HT1080 (cell line): ENCODE measurements at places on chromosomes 2 and 18.
A peak's percentile ranks its signal among the peaks of the same experiment; 100 is the strongest.

GRCh38 chr2:240134466-240134865 is 1.6 kb downstream of the COPS9 start:
- no peak for DNase-seq

GRCh38 chr2:210528716-210529115 is 27.7 kb upstream of the CPS1 start:
- DNase-seq, result peak; percentile 33

DNA sequence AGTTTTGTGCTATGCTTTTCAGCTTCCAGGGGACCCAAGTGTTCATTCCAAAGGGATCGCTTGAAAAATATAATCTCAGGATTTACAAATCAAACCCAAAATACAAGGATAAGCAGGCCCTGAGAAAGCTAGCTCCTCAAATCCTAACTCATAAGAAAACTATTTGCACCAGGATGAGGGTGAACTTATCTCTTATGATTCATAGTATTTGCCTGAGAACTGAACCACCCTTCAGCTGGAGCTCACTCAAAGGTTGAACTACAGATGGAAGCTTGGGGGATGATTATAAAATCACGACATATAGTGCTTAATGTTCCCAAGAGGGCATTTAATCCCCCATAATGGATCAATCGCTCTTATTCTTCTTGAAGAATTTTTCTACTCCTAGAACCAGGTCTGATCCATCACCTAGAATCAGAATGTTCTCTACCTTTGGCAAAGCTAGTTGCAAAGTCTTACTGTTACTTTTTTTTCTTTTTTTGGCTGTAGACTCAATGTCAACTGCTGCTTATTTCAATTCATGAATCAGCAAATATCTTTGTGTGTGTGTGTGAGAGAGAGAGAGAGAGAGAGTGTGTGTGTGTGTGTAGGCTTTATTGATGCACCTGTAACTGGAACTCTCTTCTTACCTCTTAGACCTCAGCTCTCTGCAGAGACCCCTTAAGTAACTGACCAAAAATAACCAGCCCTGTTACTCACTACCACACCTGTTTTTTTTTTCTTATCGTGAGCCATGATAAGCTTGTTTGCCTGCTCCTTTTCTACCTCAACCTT is 44.8 kb downstream of the ARL4C start:
- peak; percentile 90 for DNase-seq

DNA sequence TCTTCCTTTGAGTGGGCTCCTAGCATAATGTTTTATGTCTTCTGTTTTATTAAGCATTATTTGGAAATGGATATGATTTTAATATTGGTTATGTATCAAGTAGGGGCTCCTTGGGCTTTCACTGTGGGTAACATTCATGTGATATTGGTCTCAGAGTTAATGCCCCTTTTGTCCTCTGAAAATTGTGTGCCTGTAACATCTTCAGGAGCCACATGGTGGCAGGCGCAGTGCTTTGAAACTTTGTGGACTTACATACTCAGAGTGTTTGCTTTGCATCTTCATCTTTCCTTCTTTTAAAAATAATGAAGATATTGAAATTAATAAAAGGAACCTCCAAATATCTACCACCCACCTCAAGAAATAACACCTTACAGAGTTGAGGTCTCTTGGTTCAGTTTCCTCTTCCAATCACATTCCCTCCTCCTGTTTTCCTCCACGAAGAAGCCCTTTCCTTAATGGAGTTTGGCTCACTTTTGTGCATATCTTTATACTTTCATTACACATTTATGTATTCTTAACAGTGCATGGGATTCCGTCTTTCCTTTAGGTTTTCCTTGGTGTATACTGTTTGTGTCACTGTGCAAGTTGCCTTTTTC is 73.5 kb downstream of the LIMS1 start:
- DNase-seq, result peak; percentile 47

DNA sequence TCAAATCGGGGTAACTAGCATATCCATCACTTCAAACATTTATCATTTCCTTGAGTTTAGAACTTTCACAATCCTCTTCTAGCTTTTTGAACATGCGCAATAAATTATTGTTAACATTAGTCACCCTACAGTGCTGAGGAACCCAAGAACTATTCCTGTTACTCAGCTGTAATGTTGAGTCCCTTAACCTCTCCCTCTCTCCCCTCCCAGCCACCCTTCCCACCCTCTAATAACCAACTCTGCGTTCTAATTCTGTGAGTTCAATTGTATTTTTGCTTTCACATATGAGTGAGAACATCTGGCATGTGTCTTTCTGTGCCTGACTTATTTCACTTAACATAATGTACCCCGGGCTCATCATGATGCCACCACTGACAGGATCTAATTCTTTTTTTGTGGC is 78.6 kb upstream of the RANBP2 start:
- DNase-seq, result peak; percentile 88

GRCh38 chr18:3152294-3152693 is 67.5 kb downstream of the MYOM1 start:
- DNase-seq, result no peak

GRCh38 chr18:10006311-10006893 is 92.6 kb downstream of the VAPA start:
- peak; percentile 18 for DNase-seq

DNA sequence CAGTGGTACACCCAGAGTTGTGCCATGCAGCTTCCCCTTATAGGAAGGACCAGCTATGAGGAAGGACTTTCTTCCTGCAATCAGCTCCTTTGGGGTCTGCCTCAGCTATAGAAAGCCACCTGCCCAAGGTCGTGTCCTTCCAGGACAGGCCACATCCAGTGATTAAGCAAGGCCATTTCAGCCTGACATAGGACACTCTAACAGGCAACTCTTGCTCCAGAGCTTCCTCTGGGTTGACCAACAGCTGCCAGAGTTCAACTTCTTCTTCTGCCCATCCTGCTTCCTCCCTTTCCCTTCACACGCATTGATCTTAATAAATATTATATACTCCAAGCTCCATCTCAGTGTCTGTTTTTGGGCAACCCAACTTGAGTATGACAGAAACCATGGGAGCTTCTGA is 12.8 kb downstream of the LRP2 start:
- DNase-seq, result no peak

DNA sequence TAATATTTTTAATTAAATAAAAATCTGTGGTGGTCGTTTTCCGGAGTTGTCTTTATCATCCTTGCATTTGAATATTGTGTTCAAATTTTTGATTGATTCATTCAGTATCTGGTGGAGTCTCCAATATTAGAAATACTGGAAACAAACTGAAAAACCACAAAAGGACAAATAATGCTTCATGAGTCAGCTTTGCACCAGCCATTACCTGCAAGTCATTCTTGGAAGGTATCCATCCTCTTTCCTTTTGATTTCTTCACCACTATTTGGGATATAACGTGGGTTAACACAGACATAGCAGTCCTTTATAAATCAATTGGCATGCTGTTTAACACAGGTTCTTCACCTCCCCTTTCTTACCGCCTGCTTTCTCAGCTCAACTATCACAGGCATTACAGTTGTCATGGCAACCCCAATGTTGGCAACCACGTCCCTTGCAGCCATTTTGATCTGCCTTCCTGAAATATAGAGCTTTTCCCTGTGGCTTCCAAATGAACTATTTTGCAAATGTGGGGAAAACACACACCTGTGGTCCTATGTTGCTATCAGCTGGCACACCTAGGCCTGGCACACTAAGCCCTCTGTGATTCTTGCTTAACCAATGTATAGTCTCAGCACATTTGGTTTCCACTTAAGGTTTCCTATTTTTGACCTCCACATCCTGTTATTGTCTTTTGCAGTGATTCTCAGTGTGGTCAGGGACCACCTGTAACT is 6.5 kb downstream of the CTLA4 start:
- DNase-seq, result no peak

GRCh38 chr18:63098018-63098981 is 221.3 kb downstream of the BCL2 start:
- no peak for DNase-seq

GRCh38 chr18:47287911-47288585 is 36.6 kb upstream of the SKOR2 start:
- DNase-seq, result peak; percentile 42

DNA sequence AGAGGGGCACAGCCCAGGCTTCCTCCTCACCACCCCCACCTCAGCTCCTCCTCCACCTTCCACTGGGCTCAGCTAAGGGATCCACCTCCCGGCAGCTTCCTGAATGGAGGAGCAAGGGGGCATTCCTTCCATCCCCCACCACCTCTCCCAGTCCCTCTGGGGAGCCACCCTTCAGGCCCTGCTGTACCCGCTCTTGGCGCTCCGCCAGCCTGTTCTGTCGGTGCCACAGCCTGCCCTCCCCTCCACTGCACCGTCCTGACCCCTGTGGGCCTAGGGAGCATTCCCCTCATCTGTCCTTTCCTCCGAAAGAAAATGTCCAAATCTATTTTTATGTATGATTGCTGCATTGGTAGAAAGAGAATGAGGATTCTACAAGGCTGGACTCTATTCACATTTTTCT is 59.9 kb downstream of the KIF1A start:
- no peak for DNase-seq

DNA sequence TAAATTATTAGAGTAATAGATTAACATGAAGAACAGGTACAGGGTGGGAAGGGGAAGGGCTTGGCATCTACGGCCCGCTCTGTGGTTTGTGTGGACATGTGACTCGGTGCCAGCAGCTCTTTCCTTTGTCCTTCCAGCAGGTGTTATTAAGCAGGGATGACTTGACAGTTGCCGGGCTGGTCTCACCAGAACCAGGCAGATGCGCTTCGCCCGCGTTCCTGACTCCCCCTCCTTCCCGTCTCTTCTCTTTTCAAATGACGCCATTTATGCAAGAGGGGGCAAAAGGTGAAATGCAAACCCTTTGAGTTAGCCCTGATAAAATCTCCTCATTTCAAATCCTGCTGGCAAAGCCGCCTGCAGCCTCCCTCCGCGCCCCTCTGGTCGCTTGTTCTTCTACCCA is 38.9 kb upstream of the MGAT4A start:
- no peak for DNase-seq

DNA sequence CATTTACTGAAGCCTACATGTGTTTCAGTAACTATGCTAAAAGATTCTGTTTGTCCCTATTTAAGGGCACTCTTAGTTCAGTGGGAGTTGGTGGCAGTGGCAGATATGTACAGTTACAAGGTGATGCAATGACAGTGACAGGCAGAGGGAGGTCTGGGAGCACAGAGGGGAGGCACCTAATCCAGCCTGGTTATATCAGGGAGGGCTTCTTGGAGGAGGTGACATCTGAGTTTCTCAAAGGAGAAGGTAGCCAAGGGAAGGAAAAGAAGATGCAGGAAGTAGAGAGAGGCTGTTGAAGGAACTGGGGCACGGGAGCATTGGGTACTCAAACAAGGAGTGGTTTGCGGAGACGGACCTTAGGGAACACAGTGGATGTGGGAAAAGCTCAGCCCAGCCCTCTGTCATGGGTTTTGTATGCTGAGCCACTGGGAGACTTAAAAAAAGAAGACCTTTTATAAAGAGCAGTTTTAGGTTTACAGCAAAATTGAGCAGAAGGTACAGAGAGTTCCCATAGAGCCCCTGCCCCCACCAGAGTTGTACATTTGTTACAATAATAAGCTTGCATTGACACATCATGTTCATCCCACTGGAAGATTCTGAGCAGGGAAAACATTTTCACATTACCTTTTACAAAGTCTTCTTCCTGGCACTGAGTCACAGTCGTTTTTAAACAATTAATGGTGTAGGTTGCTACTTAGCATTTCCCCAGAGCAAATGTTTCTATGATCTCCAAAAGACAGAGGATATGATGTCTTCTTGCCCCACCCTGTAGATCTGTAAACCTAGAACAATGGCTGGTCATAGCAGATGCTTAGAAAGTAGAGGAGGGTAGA is 83.0 kb upstream of the TAF1B start:
- no peak for DNase-seq

GRCh38 chr2:113734185-113734584 is 22.3 kb downstream of the SLC35F5 start:
- DNase-seq, result no peak

DNA sequence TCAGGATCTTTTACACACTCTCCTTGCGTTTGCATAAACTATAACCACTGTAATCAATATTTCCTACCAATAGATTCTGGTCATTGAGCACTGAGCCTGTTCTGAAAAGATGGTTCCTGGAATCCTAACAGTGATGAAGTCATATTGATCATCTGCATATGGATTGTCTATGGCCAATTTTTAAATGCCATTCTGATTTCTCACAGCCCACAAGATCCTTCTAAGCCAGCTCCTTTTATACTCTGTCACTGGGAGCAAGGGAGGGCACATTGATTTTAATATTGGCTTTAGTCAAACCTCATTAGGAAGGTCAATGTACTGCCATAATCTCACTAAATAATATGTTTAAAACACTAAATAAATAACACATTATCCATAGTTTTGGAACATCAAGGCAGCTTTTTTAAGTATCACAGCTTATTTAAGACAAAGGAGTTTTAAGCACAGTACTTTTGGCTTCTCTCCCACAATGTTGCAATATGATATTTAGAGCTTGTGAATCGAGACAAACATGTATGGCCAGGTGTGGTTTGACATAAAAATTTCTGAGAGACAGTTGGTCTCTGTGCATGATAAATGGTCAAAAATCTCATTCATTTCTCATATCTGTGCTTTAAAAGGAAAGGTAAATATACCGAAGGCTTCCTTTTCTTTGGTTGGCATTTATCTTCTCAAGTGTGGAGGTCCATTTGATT is 267.3 kb downstream of the MTX2 start:
- no peak for DNase-seq

- DNase-seq, result no peak
Observed at GRCh38 chr2:176766005-176766404, 446.6 kb upstream of the HNRNPA3 start.

- DNase-seq, result peak; percentile 74
Observed at GRCh38 chr2:46923041-46923528, 7.5 kb upstream of the MCFD2 start.

DNA sequence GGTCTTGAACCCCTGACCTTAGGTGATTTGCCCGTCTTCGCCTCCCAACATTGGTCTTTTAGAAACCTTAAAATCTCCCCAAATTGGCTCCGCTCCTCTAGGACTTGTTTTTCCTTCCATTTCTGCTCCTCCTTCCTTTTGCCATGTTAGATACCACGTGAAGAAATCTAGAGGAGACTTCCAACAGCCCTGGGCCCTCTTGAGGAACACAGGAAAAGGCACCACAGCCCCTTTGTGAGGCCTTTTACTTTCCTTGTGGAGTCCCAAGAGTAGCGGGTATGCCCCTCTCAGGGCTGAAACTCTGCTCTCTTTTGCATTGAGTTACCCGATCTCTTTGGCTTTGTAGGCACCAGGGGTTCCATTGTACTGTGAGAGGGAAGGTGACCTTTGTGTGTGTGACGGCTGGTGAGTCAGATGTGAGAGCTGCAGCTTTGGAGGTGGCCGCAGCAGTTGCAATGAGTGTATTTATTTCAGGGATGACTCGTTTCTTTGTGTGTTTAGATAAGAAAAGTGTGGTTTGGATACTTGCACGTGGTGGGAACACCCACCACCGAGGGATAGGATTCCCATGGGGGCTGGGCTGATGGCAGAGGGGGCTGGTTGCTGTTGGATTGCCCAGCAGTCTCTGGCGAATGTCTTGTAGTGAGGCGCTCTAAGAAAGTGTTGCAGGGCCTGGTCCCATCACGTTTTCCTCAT is 218.4 kb upstream of the HS6ST1 start:
- DNase-seq, result peak; percentile 97
